ENCODE measurements at places on chromosomes 6 and 20.

- DNase-seq: no peak
Measured at GRCh38 chr6:139644821-139645220, 270.4 kb upstream of the CITED2 start.

- peak; percentile 46 for DNase-seq
Measured at GRCh38 chr6:135163440-135163738, 17.7 kb upstream of the MYB start.

DNA sequence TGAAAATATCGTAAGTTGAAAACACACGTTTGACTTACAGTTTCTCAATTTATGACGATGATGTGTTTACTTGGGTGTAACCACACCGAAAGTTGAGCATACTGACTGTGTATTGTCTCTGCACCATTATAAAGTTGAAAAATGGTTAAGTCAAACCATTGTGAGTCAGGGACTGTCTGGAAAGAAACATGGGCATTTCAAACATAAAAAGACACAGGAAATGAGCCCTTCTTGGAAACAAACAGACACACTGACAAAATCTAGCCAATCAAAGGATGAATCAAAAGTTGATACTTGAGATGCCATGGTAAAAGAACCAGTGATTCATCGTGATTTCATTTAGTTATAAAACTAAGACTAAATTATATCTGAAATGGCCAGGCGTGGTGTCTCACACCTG, 5.3 kb downstream of the POPDC3 start:
- no peak for DNase-seq

DNA sequence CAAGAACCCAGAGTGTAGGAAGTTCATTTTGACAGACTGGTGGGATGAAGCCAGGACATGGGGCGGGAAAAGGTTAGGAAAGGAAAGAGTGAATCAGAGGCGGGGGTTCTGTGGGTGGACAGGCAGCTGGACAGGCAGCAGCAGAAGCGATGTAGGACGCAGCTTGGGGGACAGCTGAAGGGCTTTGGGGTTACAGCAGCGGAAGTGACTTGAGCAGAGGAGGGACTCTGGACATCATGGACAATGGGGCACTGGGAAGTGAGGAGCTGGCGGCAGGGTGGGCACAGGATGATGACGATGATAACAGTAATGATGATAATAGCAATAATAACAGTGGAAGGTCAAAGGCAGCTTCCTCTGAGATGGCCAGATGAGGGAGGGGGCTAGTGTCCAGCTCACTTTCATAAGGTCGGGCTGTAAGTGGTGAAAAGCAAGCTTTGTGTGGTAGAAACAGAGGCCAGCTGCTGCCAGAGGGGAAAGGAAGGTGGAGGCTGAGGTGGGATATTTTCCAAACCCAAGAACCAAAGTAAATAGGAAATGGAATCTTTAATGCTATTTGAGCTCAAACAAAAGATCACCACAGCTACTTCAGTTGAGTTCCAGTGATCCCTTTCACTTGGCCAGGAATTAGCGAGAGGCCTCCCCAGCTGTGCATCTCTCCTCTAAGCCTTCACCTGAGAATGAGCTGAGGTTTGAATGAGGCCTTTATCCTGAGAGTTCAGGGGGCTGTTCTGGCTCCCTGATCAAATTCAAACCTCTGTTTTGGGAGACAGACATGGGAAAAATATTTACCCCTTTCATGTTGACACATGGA, 433.5 kb downstream of the DHX35 start:
- no peak for DNase-seq

DNA sequence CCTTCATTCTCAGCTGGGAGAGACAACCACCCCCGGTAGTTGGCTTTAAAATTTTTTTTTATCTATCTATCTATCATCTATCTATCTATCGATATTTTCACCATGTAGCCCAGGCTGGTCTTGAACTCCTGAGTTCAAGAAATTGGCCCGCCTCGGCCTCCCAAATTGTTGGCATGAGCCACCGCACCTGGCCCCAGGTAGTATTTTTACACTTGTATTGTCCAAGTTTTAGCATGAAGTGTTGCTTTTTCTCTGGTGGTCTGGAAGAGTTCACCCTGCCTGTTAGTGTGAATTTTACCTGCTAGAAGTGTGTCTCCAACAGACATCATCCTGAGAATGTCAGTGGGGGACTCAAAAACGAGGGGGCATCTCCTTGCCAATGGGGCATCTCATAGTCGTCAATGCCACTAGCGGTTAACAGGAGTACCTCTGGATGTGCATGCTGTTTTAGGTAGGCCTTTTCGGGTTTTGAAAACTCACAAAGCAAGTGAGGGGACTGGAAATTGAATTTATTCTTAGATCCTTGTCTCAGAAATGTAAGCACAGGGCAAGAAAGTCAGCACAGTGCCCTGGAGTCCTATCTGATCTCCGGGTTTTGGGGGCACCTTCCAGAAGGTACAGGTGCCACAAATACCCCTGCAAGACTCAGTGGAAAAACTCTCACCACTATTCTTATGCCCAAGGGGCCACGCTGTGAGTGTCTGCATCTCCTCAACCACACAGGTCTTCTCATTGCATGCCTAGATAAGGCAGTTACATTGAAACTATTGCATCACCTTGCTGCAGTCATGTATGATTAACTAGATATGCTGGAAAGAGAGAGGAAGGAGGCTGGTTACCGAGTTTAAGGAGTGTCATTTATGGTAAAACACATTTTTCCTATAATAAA, 37.1 kb downstream of the TNFAIP3 start:
- peak; percentile 42 for DNase-seq

DNA sequence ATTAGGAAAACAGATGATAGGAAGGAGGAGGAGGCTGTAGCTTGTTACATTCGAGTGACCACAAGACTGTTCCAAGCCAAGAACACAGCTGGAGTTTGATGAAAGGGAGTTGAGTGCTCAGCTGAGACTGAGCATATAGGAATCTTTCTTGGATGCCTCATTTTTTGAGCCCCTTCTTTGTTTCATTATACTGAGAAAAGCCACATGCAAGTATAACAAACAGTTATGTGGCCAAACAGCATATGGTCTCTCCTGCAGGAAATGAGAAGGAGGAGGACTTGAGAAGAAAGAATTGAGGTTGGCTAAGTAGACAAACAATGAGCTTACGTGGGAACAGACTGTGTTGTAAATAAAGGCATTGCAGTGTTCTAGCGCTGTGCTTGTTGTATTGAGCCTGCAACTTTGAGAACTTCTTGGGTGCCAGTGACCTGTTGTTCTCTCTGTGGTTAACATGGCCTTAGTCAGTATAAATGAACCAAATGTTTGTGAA, 78.3 kb downstream of the AKAP7 start:
- no peak for DNase-seq

- DNase-seq: no peak
Measured at GRCh38 chr6:167825332-167826229, 1.1 kb upstream of the AFDN start.

DNA sequence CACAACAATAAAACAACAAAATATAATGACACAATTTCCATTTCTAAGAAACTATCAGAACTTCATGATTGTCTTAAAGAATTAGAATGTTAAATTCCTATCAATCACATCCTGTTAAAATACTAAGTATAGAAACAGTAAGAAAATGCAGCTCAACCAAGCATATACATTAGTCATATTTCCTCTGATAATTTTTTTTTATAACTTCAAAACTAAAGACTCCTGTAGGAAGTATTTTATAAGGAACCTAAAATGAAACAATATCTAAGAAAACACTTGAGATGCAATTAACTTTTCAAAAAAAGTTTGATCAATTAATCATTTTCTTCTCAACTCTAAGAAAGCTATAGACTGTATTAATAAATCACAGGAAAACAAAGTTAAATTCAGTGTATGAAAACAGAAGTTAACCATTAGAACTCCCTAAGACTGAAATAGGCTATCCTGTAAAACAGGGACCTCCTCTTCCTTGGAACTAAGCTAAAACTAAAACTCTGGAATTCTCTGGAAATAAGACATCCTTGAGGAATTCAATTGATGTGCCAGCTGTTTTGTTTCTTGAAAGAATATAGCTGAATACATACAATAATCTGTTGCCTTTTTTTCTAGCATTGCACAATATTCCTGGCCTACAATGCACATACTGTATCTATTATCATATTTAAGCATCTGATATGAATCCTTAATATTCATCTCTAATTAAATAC, 19.8 kb downstream of the FKBP5 start:
- DNase-seq: no peak

DNA sequence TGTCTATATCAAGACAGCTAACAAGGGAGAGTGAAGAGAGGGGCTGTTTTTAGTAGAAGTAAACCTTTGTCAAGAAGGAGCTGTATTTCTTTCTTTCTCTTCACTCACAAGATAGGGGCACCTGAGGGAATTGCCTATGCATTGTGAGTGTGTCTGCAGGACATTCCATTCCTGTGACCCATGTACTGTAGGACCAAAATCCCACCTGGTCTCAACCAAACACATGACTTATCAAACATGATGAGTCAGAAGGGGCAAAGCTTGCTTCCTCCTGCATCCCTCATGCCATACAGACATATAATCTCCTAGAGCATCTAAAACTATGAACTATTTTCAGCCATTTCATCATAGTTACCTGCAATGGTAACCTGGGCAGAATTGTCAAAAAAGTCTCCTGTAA, 21.8 kb downstream of the PKHD1 start:
- no peak for DNase-seq

DNA sequence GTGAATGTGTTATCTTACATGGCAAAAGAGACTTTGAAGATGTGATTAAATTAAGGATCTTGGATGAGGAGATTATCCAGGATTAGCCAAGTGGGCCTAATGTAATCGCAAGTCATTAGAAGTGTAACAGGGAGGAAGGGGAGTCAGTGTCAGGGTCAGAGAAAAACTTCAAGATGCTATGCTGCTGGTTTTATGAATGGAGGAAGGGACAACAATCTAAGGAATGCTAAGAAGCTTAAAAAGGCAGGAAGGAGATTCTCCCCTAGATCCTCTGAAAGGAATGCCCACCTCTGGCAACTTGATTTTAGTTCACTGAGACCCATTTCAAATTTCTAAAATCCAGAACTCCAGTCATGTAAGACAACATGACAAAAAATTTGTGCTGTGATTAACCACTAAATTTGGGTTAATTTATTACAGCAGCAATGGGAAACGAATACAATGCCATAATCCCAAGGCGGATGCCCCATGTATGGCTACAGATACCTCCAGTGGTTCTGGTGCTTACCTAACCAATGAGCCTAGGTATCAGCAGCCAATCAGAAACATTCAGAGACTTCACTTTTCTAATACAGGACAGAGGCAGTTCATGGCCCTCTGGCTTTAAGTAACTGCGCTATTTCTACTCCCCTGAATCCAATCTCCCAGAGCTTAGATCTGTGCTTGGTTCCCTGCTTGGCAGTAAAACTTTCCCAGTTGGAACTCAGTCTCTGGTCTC, 3.6 kb upstream of the TAAR8 start:
- DNase-seq: no peak

GRCh38 chr20:38250609-38251008, 9.9 kb downstream of the KIAA1755 start:
- DNase-seq: no peak

DNA sequence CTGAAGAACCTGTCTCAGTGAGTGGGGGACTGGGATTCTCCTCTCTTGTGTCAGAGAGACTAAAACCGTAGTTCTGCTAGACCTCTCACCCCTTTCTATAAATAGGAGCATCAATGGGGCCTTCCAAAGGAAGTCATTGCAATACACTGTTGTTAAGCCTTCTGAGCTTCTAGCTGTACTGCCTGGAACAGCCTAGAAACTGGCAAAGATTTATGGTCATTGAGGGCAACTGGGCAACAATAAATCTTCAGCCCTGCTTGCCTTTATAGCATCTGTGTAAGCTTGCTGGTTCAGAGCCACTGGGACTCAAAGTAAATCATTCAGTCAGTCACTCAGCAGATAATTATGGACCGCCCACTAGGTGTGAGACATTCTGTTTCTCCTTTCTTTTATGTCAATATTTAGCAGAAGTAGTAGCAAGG, 53.2 kb downstream of the PPP1R14C start:
- DNase-seq: no peak

DNA sequence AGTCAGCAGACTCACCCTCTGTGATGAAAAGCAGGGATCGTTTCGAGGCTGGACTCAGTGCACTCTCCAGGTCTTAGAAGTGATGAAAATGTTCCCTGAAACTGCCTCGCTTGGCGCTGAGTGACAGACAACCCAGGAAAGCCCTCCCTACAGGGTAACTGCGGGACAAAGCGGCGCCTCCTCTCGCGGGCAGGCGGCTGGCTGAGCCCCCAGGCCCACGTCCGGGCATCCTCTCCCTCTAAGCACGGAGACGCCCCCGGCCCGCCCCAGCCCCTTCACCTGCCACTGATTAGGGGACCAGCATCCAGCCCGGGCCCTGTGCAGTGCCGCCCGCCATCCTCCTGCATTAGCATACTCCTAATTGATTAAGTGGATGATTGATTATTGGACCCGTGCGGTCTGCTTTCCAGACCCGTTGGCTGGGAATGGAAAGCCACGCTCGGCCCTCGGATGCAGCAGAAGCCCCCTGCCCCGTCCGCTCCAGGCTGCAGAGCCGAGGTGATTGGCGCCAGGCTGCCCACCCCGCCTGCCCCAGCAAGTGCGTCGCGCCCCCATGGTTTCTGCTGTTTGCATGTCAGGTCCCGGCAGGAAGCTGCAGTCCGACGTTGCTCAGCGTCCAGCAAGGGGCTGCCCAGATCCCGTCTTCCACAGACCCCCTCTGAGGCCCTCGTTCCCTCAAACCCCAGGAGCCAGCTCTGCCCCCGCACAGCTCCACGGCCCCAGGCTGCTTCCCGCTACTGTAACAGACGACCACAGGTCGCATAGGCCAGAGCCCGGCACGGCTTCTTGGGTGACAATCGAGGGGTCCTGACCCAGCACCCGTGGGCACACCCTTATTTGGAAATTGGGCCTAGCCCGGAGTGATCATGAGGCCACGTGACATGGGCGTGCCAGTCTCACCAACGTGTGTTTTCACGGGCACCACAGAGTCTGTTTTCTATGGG, 131.6 kb downstream of the DLL1 start:
- DNase-seq: no peak

- peak; percentile 72 for DNase-seq
Measured at GRCh38 chr20:47360297-47361056, 4.0 kb upstream of the ZMYND8 start.

GRCh38 chr6:73969971-73970970, 274.3 kb downstream of the CD109 start:
- peak; percentile 24 for DNase-seq

GRCh38 chr6:105804424-105804823, 281.7 kb upstream of the PRDM1 start:
- no peak for DNase-seq

GRCh38 chr6:168607272-168608112, 166.5 kb downstream of the SMOC2 start:
- no peak for DNase-seq

GRCh38 chr6:43665376-43665775, 20.5 kb downstream of the RSPH9 start:
- DNase-seq: no peak

DNA sequence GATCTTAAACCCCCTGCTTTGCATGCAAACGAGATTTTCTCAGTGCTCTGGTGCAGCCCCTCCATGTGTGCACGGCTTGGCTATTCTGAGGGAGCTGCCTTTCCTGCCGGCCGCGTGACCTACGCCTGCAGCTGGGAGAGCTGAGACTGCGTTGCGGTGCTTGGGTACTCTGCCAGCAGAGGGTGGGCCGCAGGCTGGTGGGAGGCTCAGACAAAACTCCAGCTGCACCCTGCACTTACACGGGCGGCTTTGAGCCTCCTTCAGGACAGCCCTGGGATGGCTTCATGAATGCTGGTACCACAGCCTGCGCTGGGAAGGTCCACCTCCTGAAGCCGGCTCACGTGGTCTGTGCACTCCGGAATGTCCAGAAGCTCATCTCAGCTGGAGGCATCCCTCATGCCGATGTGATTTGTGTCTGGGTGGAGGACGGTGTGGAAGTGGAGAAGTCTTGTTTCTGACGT, 223.7 kb downstream of the DLL1 start:
- DNase-seq: no peak

Data from GM13976 (cell line).